ENCODE measurements at places on chromosomes 2 and 18. TPM values are rescaled to one million over a fixed set of nuclear protein-coding genes. Genes with fewer than 3 reads are reported as not detected.

Gene GAREM2
- total RNA-seq = 4.9 TPM

Gene MOGAT1
- total RNA-seq = not detected

Gene PDE11A
- not detected for total RNA-seq

Gene IAH1
- total RNA-seq = 73.6 TPM

Gene NYAP2
- not detected for total RNA-seq

Gene SPR
- total RNA-seq = 0.60 TPM

Gene ITGB6
- total RNA-seq = not detected

- no peak for DNase-seq
These were observed 70.9 kb upstream of the GPC1 start for GRCh38 chr2:240364582-240364960.

GRCh38 chr2:172409042-172409441 is 18.3 kb upstream of the ITGA6 start:
- no peak for DNase-seq

GRCh38 chr2:39664888-39665591 is 677 bp upstream of the TMEM178A start:
- no peak for DNase-seq

GRCh38 chr2:83233326-83233725 is 1225.8 kb downstream of the SUCLG1 start:
- DNase-seq = no peak

- DNase-seq = no peak
These were observed 49.7 kb upstream of the AGAP1 start for GRCh38 chr2:235444101-235444597.

DNA sequence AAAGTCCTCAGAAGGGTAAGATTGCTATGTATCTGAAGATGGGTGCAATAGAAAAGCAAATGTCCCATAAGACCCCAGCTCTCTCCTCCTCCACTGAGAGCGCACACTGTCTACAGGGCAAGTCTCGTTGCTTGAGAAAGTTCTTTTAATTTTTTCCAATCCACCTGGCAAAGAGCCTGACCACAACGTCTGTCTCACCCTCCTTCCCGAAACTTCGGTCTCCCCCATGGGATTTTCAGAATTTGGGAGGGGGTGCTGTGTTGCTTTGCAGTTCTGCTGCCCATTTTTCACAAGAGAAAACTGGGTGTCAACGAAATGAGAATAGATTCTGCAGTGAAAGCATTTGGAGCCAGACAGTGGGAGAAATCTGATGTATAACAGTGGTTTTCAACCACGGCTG is 40.4 kb downstream of the SERTAD2 start:
- no peak for DNase-seq

DNA sequence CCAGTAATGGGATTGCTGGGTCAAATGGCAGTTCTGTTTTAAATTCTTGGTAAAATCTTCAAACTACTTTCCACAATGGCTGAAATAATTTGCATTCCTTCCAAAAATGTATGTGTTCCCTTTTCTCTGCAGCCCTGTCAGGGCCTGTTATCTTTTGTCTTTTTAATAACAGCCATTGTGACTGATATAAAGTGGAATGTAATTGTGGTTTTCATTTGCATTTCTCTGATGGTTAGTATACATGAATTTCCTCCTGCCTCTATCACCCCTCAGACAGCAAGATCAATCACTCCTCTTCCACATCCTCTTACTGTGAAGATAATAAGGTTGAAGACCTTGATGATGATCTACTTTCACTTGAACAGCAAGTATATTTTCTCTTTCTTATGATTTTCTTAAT is 304.8 kb upstream of the FSIP2 start:
- DNase-seq = no peak

- no peak for DNase-seq
These were observed 3.0 kb downstream of the GBX2 start for GRCh38 chr2:236164925-236165841.

DNA sequence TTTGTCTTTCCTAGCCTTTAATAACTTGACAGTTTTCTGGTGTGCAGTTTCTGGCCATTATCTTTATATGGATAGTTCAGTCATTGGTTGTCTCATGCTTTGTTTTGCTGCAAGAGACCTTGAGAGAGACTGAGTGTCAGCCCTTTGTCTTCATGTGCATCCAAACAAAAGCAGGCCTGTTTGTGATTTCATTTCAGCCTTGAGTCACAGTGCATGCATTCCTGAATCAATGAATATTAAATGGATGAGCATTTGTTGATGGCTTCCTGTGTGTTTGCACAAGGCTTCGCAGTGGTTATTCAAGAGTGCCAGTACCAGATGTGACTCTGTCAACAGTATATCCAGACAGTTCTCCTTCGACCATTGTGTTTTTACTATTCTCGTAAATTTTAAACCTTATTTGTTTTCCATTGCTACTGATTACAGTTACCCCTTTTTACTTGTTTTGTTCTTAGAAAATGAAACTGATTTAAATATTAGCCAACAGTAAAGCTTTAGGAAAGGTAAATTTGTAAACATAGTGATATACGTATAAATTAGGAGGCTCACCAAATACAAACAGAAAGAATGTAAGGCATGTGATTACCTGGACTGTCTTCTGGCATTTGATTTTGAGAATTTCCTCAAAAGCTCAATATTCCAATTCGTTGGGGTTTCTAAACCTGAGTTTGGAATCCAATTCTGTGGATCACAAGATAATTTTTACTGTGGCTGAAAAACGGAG is 319.8 kb downstream of the CTNNA2 start:
- DNase-seq = no peak

GRCh38 chr2:172677363-172677762 is 58.3 kb upstream of the RAPGEF4 start:
- DNase-seq = no peak

- no peak for DNase-seq
These were observed 176.0 kb downstream of the PDE11A start for GRCh38 chr2:177896587-177896986.

- no peak for DNase-seq
These were observed 250.0 kb downstream of the SMAD2 start for GRCh38 chr18:47680488-47680887.

DNA sequence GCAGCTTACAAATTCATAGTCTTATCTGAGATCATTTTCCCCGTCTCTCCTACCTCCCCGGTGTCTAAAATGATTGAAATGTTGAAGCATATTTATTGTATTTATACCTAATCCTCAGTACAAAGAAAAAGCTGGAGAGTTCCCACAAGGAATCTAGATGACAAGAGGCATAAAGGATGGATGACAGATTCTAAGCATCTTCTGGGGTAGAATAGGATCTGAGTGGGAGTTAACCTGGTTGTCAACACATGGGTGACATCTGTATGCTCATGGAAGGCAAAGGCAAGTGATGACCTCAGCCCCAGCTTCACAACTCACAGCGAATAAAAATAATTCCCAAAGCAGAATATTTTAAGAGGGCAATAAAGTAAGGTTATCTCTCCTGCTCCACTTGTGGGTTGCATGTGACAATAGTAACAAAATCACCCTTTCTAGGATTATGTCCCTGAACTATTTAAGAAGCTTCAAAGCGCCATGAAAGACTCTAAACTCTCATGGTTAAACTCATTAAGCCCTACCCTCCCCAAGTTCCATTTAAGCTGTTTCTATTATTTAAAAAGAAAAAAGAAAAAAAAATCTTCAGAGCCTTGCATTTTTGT is 32.2 kb downstream of the SGPP2 start:
- no peak for DNase-seq

DNA sequence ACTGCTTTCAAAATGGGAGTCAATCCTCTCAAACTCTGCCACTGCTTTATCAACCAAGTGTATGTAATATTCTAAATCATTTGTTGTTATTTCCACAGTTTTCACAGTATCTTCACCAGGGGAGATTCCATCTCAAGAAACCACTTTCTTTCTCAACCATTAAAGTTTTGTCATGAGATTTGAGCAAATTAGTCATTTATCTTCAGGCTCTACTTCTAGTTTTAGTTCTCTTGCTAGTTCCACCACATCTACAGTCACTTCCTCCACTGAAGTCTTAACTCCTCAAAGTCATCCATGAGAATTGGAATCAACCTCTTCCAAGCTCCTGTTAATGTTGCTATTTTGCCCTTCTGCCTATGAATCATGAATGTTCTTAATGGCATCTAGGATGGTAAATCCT is 545.8 kb downstream of the ARHGAP15 start:
- DNase-seq = no peak

DNA sequence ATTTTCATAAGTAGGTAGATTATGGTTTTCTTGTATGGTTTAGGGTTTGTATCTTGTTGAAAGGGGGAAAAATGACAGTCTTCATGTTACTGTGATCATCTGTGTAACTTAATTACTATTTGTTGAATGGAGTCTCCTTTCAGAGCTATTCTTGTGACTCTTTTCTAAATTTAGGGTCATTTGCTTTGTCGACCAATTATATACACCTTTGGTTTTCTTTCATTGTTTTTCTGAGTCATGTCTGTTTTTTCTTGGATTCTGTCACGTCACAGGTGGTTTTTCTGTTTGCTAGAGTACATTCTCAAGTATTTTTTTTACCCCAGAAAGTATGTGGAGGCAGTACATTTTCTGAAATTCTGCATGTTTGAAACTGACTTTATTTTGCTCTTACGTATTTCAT is 43.8 kb upstream of the DYSF start:
- no peak for DNase-seq

DNA sequence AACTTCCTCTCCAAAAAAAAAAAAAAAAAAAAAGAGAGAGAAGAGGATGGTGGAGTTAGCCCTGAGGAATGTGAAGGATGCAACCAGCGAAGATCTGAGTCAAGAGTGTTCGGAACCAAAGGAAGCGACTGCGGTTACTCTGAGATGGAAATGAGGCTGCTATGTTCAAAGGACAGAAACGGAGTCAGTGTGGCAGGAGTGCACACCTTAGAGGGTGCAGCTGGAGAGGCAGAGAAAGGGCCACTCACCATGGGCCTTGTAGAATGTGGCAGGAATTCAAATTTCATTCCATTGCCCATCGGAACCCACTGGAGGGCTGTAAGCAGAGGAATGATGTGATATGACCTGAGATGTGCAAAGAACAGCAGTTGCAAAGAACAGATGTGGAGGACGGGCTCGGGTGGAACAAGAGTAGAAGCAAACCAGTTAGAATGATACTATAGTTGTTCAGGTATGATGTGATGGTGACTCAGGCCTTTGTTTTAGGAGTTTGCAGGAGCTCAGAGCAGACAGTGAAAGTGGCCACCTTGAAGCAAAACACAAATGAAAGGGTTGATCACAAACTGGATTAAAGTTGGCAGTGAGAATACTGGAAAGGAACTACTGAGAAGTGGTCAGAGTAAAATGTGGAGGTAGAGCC is 22.6 kb downstream of the ITGA6 start:
- no peak for DNase-seq

GRCh38 chr18:75422341-75422910 is 5.1 kb downstream of the SMIM21 start:
- no peak for DNase-seq

- no peak for DNase-seq
These were observed 97.2 kb downstream of the AGPS start for GRCh38 chr2:177489719-177490301.

GRCh38 chr2:117555965-117556364 is 258.5 kb upstream of the DDX18 start:
- DNase-seq = no peak

All from activated naive CD8-positive, alpha-beta T cell treated with anti-CD3 and anti-CD28 coated beads, Interleukin-2, amount 10 ng/mL, durations not matched to agents 7 days and 5 days (primary cell).